ENCODE measurements at places on chromosomes 6 and 20.

DNA sequence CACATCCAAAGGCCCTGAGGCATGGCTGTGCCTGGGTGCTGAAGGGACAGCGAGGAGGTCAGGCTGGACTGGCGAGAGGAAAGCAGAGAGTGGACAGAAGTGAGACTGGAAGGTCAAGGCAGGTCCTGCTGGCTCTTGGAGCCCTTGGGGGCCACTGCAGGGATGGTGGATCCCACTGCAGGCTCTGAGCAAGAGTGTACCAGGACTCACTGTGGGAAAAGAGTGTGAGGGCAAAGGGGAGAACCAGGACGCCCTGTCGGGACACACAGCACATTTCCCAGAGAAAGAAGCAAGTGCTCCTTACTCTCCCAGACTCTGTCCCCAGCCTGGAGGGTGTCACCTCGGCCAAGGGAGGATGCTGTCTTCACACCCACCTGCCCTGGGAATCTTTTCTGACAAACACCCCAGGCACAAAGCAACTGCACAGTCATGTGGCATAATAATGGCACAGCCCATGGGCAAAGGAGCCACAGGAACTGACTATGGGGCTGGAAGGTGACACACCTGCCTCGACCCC lies 172.3 kb upstream of the CST7 start:
- DNase-seq = no peak

DNA sequence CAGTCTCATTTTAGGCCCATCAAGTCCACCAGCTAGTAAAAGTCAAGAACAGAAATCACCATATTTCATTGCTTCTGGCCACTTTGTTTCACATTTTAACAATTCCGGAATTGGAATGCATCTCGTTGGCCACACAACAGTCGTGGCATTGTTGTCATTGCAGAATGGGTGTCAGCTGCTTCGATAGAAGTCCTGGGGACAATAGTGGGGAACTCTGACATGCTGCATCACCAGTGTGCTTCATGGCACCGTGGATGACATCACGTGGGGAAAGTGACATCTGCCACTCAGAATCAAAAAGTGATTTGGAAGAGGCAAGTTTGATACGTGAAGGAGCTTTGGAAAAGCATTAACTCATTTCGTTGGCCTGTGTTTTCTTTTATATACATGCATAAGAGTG lies 43.8 kb upstream of the XRN2 start:
- DNase-seq = no peak

GRCh38 chr6:116395647-116396046 lies 24.9 kb downstream of the DSE start:
- DNase-seq = no peak

GRCh38 chr6:162262466-162263196 lies 464.9 kb downstream of the PRKN start:
- no peak for DNase-seq

- DNase-seq = no peak
These were observed 30.6 kb upstream of the QKI start for GRCh38 chr6:163383912-163384311.

DNA sequence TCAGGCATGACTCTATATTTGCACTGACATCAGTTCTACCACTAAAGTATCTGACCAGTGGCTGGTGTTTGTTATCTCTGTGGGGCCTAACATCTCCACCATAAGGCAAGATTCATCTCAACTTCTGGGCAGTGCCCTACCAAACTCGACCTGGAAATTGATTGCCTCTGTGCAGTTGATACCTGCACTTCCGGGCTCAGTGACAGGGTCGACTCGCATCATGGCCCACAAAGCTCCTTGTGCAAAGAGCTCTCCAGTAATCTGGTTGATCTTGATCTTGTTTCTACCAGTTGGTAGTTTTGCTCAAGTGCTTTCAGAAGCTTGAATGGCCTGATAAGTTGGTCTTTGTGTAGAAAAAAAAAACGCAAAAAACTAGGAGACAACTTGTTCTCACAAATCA lies 501.1 kb upstream of the JAG1 start:
- no peak for DNase-seq

GRCh38 chr6:125844989-125845388 lies 54.2 kb downstream of the NCOA7 start:
- no peak for DNase-seq

DNA sequence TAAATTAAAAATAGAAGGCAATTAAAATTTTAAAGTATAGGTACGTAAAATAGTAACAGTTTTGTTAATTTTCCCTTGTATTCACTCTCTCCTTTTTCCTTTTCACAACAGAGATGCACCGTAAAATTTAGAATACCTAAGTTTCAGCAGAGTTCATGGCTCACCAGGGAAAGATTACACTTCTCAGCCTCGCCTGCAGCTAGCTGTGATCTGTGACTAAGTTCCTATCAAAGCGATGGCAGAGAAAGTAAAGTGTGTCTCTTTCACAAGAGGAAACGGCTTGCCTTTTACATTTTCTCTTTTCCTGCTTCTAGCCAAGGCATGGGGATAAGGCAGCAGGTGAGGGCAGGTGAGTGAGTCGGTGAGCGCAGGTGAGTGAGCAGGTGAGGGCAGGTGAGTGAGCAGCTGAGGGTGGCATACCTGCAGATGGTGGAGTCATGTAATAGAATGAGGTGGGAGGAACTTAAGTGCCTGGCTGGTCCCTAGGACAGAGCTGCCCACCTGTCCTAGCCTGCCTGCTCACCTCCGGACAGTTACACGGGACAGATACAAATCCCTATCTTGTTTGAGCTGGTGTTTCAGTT lies 30.9 kb downstream of the ZFP64 start:
- DNase-seq = no peak

- DNase-seq = no peak
These were observed 16.8 kb upstream of the HINT3 start for GRCh38 chr6:125939791-125940190.

DNA sequence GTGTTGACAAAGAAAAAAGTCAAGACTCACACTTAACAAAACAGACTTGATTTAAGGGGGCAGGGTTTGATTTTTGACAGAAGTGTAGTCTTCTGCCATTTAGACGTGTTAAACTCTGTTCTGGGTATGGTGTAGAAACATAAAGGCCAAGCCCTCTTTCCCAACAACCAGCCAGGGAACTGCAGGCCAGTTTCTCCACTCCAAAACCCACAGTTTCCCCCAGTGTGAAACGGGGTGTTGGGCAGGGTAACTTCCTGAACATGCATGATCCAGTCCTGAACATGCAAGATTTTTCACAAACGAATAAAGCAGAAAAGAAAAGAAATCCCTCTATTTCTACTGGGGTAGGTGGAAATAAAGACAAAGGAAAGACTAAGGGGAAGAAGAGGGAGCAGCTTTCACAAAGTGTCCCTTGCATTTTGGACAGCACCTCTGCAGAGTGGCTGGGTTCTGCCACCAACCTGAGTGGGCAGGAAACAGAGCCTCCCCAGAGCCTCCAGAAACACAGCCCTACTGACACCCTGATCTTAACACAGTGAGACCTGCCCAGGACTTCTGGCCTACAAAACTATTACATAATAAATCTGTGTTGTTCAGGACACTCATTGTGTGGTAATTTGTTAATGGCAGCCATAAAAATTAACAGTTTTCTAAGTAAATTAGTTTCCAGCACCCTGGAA lies 7.5 kb downstream of the APMAP start:
- no peak for DNase-seq

DNA sequence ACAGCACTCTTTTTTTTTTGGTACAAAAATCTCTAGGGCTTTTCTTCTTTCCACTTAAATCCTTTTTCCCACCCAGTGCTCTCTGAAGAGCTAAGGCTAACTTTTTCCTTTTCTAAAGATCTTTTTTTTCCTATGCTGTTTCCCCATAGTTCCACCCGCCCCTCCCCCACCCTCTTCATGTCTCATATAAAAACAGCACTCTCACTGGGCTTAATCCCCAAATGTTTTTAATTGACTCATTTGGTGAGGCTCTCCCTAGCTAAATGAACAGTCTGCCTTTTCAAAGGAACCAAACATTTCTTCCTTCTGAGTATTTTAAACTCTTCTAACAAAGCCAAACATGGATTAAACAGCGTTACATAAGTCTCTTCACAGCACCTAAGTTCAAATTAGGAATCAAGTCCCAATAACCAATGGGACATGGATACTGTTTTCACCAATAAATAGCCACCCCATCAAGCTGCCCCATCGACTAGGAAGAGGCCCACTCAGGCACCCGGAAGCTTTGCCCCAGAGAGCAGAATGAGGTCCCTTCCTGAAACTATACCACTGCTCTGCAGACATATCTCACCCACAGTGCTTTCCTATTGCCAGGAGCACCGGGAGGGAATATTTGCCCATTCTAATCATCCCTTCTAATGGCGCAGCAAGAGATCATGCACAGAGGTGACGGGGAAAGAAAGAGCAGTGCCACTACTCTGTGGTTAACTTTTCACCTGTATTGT lies 63.7 kb downstream of the ATXN1 start:
- DNase-seq = no peak

- DNase-seq = no peak
These were observed 85.1 kb upstream of the CNKSR3 start for GRCh38 chr6:154595538-154595937.

DNA sequence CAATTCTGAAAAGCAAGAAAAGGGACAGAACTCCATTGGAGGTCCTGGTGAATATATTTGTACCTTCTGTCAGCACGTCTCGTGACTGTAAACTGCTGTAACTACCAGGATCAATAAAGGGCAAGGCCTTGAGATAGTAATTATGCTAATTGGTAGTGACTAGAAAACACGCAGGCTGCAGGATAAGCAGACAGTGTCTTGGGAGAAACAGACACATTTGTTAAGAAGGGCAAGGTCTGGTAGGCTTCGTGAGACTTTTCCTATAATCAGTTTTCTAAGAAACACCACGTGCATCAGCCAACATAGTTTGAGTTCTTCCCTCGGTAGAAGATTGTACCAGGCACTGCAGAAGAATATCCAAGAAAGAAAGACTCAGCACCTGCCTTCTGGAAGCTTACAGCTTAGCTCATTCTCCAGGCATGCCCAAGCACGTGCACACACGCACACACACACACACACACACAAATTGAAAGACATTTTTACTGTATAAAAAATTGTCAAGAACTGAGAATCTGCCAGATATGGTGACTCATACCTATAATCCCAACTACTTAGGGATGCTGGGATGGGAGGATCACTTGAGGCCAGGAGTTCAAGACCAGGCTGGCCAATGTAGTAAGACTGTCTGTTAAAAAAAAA lies 167.0 kb upstream of the SASH1 start:
- DNase-seq = no peak

Data from CD8-positive, alpha-beta memory T cell (primary cell).